ENCODE measurements at places on chromosomes 5 and 9. TPM values are rescaled to one million over a fixed set of nuclear protein-coding genes. Genes with fewer than 3 reads are reported as not detected.
A peak's percentile ranks its signal among the peaks of the same experiment; 100 is the strongest.

- H3K4me3 ChIP-seq: no peak overlapping the region
- H3K4me1 ChIP-seq: peaks cover 70% of the 10 kb centered on the region
- H3K27me3 ChIP-seq: no peaks in the 10 kb centered on the region
- peak; percentile 54 for DNase-seq
- H3K27ac ChIP-seq: peak overlapping the region; percentile 76
These were observed 415.0 kb downstream of the NFIB start for GRCh38 chr9:13898957-13899356.

GRCh38 chr9:72527801-72528195, 6.4 kb downstream of the TMC1 start:
- no peaks in the 10 kb centered on the region for H3K36me3 ChIP-seq
- DNase-seq: no peak
- peaks cover 43% of the 10 kb centered on the region for H3K4me1 ChIP-seq

GRCh38 chr9:2991292-2991691, 147.4 kb upstream of the PUM3 start:
- H3K4me1 ChIP-seq: no peaks in the 10 kb centered on the region
- H3K4me3 ChIP-seq: no peak overlapping the region
- DNase-seq: no peak
- no peak overlapping the region for H3K27ac ChIP-seq
- no peaks in the 10 kb centered on the region for H3K36me3 ChIP-seq

GRCh38 chr9:3576328-3576727, 50.5 kb upstream of the RFX3 start:
- no peaks in the 10 kb centered on the region for H3K27me3 ChIP-seq
- no peak overlapping the region for H3K27ac ChIP-seq
- H3K36me3 ChIP-seq: peaks cover 18% of the 10 kb centered on the region
- H3K4me1 ChIP-seq: no peaks in the 10 kb centered on the region

DNA sequence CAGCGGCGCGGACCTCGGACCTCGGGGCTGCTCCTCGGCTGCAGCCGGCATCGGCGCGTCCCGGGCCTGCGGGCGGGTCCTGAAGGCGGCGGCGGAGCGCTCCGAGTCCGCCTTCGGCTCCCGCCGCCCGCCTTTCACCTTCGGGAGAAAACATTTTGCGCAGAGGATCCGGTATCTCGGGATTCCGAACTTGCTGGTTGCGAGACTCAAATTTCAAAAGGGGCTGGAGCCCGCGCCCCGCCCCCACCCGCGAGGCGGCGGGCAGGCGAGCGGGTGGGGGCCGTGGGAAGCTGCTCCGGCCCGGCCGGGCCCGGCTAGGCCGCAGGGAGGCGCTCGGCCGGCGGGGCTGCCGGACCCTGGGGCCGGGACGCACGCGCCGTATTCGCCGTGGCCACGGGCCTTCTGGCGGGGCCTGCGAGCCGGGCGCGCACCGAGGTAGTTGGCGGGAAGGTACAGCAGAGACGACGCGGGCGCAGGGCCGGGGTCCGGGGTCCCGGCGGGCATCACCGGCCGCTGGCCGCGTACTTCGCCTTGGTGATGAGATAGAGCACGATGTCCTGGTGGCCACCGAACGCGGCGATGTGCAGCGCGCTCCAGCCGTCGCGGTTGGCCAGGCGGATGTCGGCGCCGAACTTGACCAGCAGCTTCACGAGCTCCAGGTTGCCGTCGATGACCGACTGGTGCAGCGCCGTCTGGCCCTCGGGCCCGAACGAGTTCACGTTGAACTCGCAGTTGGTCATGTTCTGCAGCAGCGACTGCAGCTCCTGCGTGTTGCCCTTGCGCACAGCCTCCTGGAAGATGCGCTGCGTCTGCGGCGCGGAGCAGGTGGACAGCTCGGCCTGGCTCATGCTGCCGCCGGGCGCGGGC, 757 bp downstream of the NRARP start:
- H3K36me3 ChIP-seq: no peaks in the 10 kb centered on the region
- H3K4me3 ChIP-seq: peak overlapping the region; percentile 87
- H3K27ac ChIP-seq: peak overlapping the region; percentile 85
- H3K4me1 ChIP-seq: peaks cover 30% of the 10 kb centered on the region
- peaks cover 34% of the 10 kb centered on the region for H3K27me3 ChIP-seq

GRCh38 chr9:134204991-134205578, 40.7 kb upstream of the RNU6ATAC start:
- H3K36me3 ChIP-seq: peaks cover 2% of the 10 kb centered on the region
- H3K4me3 ChIP-seq: no peak overlapping the region
- peak overlapping the region; percentile 64 for H3K27ac ChIP-seq

- no peaks in the 10 kb centered on the region for H3K36me3 ChIP-seq
- H3K27me3 ChIP-seq: peaks cover 18% of the 10 kb centered on the region
- H3K27ac ChIP-seq: no peak overlapping the region
- DNase-seq: no peak
- H3K4me3 ChIP-seq: no peak overlapping the region
These were observed 81.4 kb upstream of the RANBP6 start for GRCh38 chr9:6096821-6097220.

Gene IL5
- total RNA-seq: not detected

Gene OGN
- total RNA-seq: 2.6 TPM

Gene IFNA6
- not detected for total RNA-seq

Gene BTNL3
- total RNA-seq: not detected

Gene SERF1A
- 23.3 TPM for total RNA-seq

All from mesothelial cell of epicardium (in vitro differentiated cells).